ENCODE measurements at places on chromosomes 2 and 18.

DNA sequence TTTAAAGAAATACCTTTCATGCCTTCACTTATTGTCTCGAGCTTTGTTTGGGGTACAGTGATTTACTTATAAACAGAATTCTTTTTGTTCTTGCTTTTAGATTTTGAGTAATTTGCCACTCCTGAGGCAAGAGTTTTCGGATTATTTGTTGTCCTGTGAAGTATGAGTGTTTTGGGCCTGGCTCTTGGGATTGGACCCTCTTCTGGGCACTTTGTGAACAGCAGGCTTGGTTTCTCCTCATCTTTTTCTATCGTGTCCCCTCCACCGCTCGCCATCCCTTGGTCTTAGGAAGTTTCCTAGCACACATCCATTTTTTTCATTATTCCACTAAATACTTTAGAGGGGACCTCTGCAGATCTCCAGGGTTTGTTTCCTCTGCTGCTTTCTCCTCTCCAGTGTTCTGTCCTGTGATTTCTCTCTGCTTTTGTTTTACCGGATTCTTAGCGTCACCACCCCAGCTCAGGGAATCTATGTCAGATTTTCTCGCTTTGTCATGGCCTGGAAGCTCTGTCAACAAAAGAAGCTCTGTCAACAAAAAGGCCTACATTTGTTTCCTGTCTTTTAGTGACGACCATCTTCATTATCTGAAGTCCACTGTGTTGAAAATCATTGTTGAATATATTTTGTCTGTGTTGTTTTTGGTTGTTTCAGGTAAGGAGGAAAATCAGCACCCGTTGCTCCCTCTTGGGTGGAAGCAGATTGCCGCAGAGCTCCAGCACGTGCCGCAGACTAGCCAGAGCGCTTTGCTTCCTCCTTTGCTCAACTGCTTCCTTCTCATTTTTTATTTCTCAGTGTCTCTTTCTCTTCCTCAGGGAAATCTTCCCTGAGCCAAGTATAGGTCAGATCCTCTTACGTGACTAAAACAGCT is 27.8 kb downstream of the ANKRD62 start:
- DNase-seq = no peak

GRCh38 chr2:84830758-84831500 is 50.0 kb downstream of the TRABD2A start:
- DNase-seq = no peak

DNA sequence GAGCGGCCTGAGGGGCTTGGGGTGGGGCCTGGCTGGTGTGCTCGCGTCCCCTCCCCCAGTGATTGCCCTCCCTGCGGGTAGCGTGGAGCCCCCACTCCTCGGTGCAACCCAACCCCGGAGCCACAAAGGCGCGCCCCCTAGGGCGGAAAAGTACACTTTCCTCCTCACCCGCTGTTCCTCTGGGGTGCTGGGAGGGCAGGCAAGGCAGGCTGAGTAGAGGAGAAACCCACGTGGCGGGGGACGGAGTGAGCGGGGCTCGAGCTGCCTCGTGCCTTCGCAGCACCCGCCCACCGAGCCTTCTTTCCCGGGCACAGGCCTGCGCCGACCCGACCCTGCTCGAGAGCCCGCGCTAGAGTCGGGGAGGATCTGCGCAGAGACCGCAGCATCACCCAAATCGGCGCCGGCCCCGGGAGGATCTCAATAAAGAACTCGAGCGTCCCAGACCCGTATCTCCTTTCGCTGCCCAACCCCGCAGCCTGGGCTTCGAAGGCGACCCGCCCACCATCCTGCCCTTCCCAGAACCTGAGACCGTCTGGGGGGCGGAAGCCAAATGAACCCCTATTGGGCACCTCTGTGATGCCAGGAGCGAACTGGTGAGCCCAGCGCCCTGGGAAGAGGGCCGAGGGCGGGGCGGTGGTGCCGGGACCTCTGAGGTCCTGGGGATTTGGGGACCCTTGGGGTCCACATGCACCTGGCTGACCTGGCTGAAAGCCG is 1.5 kb downstream of the UCN start:
- no peak for DNase-seq

DNA sequence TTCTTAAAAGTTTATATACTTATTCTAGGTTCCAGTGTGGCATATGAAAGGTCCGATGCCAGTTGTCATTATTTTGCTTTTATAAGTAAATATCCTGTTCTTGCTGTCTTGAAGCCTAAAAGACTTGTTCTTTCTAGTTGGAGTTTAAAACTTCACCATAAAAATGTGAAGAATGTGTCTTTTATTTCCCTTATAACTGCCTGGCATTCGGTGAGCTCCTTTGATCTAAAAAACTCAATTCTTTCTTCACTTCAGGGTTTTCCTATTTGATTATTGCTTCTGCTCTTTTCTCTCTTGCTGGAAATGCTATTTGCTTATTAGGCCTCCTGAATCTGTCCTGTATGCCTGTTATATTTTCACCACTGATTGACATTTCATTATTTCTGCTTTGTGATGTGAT is 51.6 kb downstream of the TSPYL6 start:
- peak; percentile 14 for DNase-seq

- DNase-seq = no peak
Measured at GRCh38 chr2:67159929-67160328, 237.2 kb upstream of the ETAA1 start.

Measured in astrocyte of the spinal cord (primary cell).